ENCODE measurements at places on chromosomes 5 and 9.

- DNase-seq, result no peak
Measured at GRCh38 chr5:135326296-135327254, 72.5 kb downstream of the MACROH2A1 start.

DNA sequence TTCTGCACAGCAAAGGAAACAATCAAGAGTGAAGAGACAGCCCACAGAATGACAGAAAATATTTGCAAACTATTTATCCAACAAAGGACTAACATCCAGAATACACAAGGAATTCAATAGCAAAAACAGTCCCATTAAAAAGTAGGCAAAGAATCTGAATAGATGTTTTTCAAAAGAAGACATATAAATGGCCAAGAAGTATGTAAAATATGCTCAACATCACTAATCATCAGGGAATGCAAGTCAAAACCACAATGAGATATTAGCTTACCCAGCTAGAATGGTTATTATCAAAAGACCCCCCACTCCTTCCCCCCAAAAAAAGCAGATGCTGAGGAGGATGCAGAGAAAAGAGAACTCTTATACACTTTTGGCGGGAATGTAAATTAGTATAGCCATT lies 13.4 kb upstream of the OR13C8 start:
- no peak for DNase-seq

DNA sequence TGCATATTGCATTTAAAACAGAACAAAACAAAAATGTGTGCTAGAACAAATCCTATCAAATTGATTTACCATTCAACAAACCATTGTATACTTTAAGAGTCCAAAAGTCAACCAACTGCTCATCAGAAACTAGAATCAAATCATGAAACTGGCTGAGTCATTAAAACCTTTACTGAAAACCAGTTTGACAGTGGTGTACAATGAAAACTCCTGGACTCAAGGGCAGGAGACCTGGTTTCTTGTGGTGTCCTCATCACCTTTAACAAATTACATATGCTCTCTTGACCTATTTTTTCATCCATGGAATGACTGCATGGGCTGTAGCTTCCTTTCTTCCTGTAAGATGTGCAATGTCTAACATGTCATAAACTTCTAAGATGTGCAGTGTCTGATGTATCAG lies 315.3 kb upstream of the SLC30A5 start:
- no peak for DNase-seq

GRCh38 chr5:147613359-147613758 lies 103.5 kb upstream of the DPYSL3 start:
- DNase-seq, result no peak

GRCh38 chr5:134708301-134708700 lies 30.0 kb upstream of the CAMLG start:
- DNase-seq, result no peak

DNA sequence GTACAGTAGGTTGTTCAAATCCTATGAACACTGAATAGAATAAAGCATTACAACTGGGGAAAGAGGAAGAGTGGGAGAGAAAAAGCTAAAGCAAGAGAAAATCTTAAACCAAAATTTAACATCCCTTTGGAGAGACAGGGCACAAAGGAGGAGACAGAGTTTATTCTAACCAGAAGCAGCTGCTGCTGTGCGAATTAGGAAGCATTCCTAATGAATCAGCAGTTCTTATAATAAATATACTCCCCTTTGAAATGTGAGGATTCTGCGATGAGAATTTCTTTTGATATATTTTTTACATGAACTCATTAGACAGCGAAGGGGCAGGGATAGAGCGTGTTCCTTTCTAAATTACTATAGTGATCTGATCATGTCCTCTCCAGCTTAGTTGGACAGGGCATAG lies 233.4 kb downstream of the DENND1A start:
- DNase-seq, result no peak

DNA sequence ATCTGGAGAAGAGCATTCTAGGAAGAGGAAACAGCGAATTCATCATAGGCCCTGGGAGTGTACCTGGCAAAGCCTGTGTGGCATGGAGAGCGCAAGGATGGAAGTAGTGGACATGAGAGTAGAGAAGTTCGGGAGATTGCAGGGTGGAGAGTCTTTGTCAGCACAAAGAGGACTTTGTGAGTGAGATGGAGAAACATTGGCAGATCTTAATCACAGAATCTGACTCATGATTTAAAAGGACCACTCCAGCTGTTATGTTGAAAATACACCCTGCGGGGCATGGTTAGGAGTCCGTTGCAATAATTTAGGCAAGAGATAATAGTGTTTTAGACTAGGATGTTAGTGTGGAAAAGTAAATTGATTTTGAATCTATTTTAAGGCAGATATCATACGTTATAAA lies 116.9 kb downstream of the HACD4 start:
- no peak for DNase-seq

DNA sequence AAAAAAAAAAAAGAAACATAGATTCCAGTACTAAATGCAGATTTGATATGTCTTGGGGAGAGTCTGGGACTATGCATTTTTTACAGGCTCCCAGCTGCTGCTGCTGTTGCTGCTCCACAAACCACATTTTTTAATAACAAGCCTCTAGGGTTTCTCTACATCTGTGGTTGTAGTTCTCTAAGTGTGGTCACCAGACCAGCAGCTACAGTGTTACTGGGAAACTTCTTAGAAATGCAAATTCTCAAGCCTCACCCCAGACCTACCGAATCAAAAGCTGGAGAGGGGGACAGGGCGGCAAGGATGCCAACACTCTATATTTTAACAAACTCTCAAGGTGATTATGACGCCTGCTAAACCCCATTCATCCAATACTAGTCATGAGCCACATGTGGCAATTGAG lies 293.4 kb upstream of the PTGER4 start:
- DNase-seq, result no peak

DNA sequence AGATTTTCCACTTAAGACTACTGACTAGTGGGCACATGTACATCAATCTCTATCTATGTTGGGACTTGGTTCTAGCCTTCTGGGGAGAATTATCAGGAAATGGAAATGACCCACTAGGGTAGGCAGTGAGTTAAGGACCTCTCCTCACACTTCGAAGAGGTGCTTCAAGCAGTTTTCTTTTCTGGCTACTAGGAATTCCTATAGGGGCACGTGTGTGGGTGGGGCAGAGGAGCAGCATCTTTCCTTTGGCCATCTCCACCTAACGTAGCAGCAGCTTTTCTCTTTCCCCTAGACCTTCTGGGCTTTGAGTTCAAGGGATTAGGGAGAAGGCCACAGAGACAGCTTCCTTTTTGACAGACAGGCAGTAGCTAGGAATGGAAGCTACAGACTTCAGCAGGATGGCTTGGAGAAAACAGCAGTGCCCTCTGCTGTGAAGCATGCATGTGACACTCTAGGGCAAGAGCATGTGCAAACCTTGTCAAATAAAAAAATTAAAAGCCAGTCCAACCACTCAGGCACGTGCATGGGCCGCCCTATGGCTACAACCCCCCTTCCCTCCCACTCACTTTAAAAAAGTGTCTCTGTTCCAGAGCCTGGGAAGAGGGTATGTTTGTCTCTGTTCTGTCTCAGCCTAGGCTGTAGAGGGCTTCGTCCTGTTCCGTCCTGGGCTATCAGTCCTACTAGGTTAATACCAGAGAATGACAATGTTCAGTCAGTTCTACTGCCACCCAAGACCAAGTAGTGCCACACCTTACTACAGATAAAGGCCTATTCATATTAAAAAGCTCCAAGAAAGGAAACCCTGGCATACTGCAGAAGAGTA lies 8.7 kb upstream of the GFRA3 start:
- peak; percentile 63 for DNase-seq

DNA sequence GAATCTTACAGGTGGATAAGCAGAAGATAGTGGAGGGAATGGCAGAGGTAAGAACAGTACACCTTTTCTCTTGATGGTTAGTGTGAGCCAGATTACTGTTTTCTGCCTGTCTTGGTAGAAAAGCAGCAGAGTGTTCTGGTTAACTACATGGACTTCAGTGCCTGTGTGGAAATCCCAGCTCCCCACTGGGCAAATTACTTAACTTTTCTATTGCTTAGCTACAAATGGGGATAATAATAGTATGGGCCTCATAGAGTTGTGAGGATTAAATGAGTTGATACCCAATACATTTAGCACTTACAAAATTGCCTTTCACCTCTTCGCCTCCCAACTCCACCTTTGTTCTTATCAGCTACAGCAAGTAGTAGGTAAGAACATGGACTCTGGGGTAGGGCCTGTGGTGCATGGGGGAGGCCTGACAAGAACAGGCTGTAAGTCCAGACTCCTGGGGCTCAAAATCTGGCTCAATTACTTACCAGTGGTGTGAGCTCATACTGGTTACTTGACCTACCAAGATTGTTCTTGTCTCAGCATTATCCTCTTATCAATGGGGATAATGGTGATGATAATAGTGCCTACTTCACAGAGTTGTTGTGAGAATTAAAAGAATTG lies 125.1 kb downstream of the LIFR start:
- no peak for DNase-seq

DNA sequence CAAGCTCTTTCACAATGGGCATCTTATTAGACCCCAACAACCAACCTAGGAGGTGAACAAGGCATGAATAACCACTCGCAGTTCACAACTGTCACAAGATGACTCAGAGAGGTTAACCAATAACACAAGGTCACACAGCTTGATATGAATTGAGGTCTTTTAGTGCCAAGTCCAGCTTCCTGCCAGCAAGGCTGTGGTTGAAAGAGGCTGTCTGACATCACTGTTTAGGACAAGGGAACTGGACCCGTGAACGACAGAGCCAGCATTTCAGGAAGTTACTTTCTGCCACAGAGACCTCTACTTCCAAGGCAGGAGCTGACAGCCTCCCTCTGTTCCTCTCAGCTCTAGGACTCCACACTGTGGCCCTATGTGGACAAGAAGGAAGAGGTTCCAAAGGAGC lies 53.4 kb upstream of the ALDH1B1 start:
- no peak for DNase-seq

DNA sequence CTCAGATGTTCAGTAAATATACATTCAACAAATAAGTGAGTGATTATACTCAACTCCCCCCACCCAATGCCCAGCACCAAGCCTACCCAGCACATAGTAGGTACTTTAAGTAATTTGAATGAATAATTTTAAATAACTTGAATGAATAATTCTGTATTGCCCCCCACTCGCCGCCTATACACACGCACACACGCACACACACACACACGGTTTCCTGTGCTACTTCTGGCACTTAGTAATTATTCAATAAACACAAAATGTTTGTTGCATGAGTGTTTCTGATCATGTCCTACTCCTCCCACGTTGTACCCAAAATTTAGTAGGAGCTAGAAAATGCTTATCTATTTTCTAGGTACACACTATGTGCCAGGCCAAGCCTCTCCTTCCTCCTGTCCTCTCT lies 16.2 kb downstream of the PCDH12 start:
- no peak for DNase-seq

DNA sequence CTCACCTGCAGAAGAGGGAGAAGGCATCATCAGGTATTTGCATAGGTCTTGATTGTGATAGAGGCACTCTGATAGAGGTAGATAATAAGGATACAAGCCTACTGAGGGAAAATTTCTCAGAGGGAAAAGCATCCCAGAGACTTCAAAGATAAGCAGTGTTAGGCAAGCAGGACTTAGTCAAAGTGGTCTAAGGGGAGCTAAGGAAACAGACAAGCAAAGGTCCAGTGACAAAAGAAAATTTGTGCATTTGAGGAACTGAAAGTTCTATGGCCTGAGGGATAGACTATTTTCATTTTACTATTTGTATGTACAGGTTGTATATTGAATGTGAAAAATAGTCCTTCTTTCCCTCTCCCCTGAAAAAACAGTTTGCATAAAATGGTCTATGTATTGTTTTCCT lies 27.4 kb downstream of the OXCT1 start:
- DNase-seq, result no peak

DNA sequence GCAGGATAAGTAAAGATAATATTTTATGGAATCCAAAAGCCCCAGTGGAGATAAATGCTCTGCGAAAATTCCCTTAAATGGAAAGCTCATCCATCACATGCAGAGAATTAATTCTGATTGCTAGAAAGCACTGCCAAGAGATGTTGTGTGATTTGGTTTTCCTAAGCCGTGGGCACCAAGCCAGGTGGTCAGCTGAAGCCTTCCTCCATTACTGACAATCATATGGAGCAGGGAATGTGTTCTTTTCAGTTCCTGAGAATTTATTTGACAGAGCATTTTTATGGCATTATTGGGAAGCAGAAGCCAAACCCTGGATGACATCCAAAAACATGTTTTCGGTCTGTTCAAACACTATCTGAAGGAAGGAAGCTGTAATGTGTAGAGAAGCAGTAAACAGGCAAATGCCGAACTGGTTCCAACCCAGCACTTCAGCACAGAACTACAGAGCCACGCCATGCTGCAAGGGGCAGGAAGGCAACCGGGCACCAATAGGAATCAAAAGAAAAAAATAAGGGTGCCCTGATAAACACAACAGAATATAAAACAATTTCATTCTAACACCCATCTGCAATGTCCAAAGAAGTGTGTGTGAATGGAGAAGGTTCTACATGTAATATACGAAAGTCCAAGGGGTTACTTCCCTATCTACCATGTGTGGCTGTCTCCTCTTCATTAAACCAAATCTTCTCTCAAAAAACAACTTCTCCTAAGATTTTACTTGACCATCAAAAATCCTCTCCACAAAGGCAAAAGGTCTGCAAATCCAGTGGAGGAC lies 12.3 kb downstream of the ARSB start:
- no peak for DNase-seq

- no peak for DNase-seq
Measured at GRCh38 chr5:132019857-132020555, 8.5 kb upstream of the ACSL6 start.

- DNase-seq, result no peak
Measured at GRCh38 chr9:36336131-36336907, 63.8 kb downstream of the RNF38 start.

DNA sequence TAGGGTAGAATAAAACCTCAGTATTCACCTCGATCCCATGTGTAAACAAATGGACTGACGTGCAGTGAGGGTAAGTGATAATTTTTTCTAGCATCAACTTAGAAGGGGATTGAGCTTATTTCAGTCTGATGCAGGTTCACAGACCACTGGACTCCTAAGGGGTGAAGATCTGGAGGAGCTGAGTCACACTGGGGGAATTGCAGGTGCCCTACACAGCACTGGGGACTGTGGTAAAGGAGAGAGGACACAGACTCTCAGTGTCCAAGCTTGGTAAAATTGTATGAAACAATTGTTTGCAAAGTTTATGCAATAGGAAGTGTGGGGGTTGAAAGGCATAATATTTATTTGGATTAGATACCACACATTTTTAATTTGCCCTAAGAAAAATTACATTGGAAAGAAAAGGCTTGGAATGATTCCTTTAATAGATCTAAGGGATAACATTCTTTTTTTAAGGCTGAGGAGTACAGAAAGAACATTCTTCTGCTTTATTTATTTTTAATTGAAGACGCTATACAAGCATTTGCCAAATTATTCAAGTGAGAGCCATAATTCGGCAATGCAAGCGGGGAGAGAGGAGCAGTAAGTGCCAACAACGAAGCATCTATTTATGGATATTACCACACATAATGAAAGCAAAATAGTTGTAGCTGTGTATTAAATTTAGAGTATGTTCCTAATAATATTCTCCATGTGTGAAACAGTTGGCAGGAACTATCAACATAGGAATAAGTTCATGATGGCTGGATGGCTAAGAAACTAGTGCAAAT lies 766.9 kb upstream of the ADAMTS16 start:
- no peak for DNase-seq

- DNase-seq, result no peak
Measured at GRCh38 chr5:111221139-111221538, 3.0 kb upstream of the CAMK4 start.

- no peak for DNase-seq
Measured at GRCh38 chr5:162230348-162230747, 162.8 kb downstream of the GABRG2 start.

- DNase-seq, result no peak
Measured at GRCh38 chr5:140182803-140183367, 7.9 kb downstream of the CYSTM1 start.
